ENCODE measurements at places on chromosomes 12 and 14. TPM values are rescaled to one million over a fixed set of nuclear protein-coding genes. Genes with fewer than 3 reads are reported as not detected.

The DDN gene
- total RNA-seq: 1.1 TPM

The CEBPE gene
- not detected for total RNA-seq

GRCh38 chr14:36748610-36749213 is 87.1 kb downstream of the PAX9 start:
- H3K36me3 ChIP-seq: no peaks in the 10 kb centered on the region
- H3K27me3 ChIP-seq: no peaks in the 10 kb centered on the region
- DNase-seq: no peak
- H3K4me1 ChIP-seq: no peaks in the 10 kb centered on the region
- no peak overlapping the region for H3K4me3 ChIP-seq

DNA sequence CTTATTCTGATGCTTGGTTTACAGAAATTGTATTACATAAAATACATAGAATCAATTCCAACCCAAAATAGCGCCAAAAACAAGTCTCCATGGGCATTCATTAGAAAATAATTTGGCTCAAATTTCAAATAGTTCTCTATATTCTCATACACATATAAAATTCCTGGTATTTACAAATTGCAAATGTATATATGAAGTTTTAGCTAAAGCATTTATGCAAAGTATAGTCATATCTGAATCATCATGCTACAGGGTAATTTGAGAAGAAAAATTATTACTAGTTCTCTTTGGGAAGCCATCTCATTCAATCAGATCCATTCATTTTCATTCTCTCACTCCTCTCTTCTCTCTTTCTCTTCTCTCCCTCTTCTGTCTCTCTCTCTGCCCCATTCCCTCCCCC is 257.8 kb downstream of the DPF3 start:
- peaks cover 10% of the 10 kb centered on the region for H3K4me1 ChIP-seq
- H3K4me3 ChIP-seq: no peak overlapping the region
- no peak for DNase-seq
- peaks cover 24% of the 10 kb centered on the region for H3K27me3 ChIP-seq
- H3K36me3 ChIP-seq: peaks cover 10% of the 10 kb centered on the region

GRCh38 chr12:57011438-57012424 is 4.6 kb downstream of the TAC3 start:
- DNase-seq: no peak
- H3K27ac ChIP-seq: no peak overlapping the region
- peaks cover 20% of the 10 kb centered on the region for H3K4me1 ChIP-seq
- H3K27me3 ChIP-seq: peaks cover 33% of the 10 kb centered on the region
- no peaks in the 10 kb centered on the region for H3K36me3 ChIP-seq
- H3K4me3 ChIP-seq: no peak overlapping the region

DNA sequence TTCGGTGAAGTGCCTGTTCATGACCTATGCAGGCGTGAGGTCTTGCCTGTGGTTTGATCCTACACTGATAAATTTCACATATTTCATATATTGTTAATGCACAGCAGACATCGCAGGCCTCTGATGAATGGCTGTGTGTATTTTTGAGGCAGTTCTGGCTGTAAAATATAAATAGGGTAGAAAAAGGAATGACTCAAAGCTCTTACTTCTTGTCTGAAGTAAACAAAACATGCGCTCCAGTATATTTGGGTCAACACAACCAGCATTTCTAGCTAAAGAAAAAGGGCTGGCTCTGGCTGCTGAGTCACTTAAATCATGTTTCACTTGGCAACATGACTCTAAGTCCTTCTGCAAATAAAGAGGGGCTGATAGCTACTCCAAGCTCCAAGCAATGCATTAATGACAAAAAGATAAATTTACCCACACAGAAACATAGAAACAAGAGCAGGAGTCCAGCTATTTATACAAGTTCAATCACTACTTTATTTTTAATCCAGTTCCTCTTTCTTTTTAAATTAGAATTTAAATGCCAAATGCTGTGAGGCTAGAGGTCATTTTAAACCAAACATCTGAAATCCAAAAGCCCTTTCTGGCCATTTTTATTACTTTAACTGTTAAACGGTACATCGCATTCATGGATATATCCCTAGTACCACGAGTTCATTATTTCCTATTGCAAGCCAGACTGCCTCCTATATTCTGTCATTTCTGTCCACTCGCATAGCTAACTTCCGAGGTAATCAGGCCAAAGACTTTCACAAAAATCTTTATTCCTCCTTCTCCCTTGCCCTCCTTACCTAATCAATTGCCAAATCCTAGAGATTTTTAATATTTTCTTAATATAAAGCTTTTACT is 54.3 kb upstream of the TMCC3 start:
- H3K27ac ChIP-seq: no peak overlapping the region
- H3K4me3 ChIP-seq: no peak overlapping the region
- peaks cover 16% of the 10 kb centered on the region for H3K4me1 ChIP-seq
- no peaks in the 10 kb centered on the region for H3K36me3 ChIP-seq

DNA sequence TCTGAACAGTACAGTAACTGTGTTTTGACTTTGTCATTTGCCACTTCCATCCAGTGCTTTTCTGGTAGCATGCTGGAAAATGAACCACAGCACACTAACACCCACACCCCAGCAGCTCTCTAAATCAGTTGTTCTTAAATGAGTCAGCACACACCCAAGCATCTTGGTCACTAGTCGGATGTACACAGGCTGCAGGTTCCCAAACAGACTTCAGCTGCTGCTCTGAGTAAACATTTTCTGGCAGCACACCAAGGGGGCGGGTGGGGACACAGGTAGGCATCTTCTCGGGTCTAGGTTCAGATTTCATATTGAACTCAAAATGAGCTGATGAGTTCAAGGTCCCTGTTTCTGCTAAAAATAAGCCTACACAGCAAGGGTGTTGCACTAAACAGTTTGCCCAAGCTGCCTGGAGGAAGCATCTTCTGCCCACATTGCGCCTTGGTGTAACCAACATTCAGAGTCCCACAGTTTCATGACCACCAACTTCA is 39.8 kb downstream of the IFNG start:
- H3K4me1 ChIP-seq: peaks cover 48% of the 10 kb centered on the region
- H3K4me3 ChIP-seq: no peak overlapping the region
- peaks cover 33% of the 10 kb centered on the region for H3K36me3 ChIP-seq
- no peak overlapping the region for H3K27ac ChIP-seq

DNA sequence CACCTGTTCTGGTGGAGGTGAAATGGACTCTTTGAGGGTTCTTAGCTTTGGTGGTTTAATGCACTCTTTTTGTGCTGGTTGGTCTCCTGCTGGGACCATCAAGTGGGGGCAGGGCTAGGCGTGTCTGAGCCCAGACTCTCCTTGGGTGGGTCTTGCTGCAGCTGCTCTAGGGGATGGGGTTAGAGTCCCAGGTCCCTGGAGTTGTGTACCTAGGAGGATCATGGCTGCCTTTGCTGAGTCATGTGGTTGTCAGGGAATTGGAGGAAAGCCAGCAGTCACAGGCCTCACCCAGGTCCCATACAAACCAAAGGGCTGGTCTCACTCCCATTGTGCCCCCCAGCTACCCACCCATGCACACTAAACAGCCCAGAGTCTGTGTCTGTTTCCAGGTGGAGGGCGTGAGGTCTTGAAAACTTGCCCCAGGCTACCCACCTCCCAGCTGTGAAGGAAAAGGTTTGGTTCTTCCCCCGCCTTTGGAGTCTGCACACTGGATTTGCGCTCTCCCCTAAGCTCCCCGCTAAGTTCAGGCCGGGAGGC is 387.7 kb downstream of the TMTC2 start:
- no peak overlapping the region for H3K27ac ChIP-seq
- DNase-seq: no peak
- H3K27me3 ChIP-seq: no peaks in the 10 kb centered on the region
- H3K4me1 ChIP-seq: no peaks in the 10 kb centered on the region
